ENCODE measurements at places on chromosomes 1 and 21.

DNA sequence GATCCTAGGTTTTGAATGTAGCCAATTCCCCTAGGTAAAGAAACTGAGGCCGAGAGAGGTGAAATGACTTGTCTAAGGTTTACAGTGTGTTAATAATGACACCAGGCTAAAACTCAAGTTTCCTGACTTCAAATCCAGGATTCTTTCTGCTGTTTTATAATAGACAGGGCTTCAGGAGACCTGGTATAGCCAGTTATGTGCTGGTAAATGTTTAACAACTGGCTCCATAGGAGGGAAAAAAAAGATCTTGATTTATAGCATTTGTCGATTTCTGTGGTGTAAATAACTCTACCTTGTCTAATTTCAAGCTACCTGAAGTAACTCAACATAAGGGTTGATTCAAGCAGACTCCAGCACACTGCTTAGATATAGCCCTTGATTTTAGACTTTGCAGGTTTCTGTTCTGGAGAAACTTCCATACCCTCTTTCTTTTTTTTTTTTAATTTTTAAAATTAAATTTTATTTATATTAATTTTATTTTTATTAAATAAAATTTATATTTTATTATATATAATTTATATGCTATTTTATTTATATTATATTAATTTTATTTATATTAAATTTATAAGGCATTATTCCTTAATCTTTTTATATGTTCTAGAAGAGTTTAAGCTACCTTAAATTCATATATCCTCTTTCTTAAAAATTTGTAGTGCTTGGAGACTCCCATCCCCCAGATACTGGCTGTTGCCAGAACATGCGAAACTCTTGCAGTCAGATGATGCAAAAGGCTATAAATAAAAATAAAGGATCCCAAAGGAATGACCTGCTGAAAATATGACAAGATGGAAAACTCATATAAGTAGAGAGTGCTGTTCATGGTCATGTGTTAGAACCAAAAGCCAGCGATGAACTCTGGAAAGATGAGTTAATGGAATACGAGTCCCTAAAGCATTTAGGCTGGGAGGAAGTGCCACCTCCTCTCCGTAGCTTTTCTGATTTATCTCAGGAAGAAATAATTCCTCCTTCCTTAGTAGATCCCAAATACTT, 35.4 kb upstream of the SRSF10 start:
- DNase-seq, result no peak

GRCh38 chr1:43743206-43743605, 35.9 kb downstream of the ST3GAL3 start:
- no peak for DNase-seq

GRCh38 chr1:110285316-110285715, 53.9 kb upstream of the RBM15 start:
- no peak for DNase-seq

DNA sequence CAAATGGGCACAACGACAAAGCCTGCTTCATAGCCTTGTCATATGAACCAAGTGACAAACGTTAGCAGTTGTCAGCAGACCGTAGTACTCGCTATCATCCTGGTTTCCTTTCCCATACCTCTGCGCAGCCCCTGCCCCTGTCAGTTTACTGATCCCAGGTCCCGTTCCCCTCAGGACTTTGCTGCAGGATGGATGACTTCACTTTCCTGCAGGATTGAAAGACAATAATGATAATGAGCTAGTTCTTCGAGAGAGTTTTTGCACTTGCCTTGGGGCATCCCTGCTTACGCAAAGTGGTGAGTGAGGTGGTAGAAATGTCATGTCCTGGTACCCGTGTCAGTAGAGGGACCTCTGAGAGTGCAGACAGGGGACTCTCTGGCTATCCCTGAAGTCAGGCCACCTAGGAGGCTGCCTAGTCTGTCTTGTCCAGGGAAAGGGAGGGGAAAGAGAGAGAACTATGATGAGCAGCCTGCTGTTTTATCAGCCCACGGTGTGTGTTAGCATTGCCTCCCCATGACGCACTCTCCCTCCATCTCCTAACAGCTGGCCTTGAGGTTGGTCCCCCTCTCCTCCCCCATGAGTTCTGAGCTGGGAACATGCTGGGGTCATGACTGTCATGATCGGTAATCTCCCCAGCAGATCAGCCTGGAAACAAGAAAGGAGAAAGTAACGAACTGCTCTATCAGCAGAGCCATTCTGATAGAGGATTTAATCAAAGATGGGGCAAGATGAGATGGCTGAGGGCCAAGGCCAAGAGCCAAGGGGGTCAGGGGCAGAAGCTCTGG, 53.7 kb downstream of the ELK4 start:
- no peak for DNase-seq

GRCh38 chr1:205578780-205579571, 52.8 kb downstream of the ELK4 start:
- DNase-seq, result no peak

DNA sequence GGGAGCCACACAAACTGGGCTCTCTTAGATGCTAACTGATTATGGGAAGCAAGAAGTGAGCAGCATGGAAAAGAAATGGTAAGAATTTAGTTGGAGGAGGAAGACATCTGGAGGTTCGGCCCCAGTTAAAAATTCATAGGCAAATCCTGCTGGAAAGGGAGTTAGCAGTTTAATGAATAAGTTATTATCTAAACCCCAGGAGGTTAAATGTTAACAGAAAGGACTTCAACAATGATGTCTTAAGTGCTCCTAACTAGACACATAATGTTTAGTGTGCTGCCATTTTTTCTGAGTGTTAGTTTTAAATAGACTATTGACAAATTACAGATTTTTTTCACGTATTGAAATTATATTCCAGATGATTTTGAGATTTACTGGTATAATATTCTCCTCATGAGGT, 1265.3 kb upstream of the ADGRL2 start:
- DNase-seq, result no peak
